ENCODE measurements at places on chromosomes 5 and 9.

GRCh38 chr9:93652604-93653592, 76.5 kb downstream of the PHF2 start:
- DNase-seq: no peak

GRCh38 chr5:123089914-123090660, 1.0 kb downstream of the PRDM6 start:
- peak; percentile 48 for DNase-seq

DNA sequence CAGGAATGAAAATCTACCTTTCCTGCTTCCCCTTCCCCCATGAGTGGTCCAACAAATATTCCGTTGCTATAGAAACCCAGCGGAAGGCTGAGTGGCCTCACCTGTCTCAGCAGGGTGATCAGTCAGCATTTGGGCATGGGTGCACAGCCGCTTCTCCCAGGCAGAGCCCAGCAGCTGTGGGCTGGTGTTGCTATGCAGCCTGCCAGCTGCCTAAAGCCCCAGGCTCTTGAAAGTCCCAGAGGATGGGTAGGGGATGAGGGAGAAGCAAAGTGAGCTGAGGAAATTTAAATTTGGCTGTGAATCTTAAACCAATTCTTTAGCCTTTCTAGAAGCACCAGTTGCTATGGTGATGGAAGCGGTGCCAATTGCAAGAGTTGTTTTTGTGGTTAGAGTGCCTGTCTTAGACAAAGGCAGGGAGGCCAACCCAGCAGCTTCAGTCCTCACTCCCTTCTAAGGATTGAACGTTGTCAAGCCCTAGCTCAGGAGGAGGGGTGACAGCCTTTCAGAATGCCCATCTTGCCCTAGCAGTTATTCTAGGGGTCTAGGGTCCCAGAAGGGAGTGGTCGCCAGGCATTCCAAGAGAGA, 151.5 kb upstream of the PITX1 start:
- peak; percentile 29 for DNase-seq

DNA sequence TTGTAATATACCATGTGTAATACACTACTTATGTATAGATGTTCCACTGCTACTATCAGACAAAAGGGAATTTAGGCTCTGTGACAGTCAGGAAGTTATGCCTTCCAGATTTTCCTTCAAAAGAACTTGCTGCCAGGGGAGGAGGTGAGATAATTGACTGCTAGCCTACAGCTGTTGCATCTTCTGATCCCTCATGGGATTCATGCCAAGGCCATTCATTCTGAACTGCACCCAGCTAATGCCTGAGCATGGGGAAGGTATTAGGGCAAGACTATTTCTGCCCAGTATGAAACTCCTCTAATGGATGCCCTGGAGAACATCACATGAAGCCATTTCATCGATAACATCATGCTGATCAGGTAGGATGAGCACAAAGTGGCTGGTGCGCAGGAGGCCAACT, 746.5 kb upstream of the ZNF608 start:
- DNase-seq: no peak

GRCh38 chr5:145780982-145781381, 54.2 kb downstream of the PRELID2 start:
- no peak for DNase-seq

GRCh38 chr5:122358372-122358979, 46.4 kb downstream of the SNCAIP start:
- DNase-seq: no peak

DNA sequence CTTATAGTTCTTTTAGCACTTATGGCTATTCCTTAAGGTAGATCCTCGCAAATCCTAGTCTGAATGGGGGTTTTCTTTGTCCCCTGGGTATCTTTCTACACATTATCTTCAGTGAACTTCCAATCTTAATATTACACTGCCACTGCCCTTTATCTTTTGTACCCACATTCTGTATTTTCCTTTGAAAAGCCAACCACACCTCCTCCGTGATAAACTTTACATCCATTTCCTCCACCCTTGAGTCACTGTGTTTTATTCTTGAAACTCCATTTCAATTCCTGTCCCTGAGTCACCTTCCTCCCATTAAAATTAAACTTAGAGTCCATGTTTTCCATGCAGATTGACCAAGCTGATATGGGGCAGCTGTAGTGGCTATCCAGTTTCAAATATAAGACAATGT, 43.2 kb upstream of the RICTOR start:
- DNase-seq: no peak

GRCh38 chr9:99478469-99479027, 256.5 kb downstream of the SEC61B start:
- DNase-seq: no peak

DNA sequence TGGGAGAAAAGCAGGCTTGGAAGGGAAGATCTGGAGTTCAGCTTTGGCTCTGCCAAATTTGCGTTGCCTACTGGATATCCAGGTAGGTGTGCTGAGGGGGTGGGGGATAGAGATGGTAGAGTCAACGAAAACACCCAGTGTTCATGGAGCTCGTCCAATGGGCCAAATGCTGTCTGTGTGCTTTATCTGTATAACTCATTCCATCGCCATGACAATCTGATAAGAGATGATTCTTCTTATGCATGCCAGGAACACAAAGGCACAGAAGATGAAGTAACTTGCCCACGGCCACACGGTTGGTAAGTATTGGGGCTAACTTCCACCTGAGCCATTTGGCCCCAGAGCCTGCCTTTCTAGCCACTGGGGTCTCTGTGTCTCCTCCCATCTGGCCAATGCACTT, 53.2 kb downstream of the BOD1 start:
- DNase-seq: no peak

DNA sequence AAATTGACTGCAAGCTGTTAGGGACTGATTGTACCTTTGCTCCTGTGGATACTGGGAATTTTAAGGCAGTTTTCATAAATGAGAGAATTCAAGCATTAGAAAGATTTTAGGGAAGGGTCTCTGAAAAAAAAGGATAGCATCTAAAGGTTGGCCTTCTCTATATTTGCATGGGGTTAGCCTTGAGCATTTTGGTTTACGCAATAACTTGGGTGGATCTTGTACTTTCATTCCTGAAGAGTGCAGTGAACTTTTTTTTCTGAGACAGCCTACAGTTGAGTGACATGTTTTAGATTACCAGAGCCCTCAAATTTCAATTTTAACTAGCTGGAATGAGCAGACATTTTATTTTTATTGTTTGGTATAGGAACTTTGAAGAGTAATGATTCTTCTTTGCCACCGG, 91.6 kb upstream of the NR3C1 start:
- DNase-seq: no peak

DNA sequence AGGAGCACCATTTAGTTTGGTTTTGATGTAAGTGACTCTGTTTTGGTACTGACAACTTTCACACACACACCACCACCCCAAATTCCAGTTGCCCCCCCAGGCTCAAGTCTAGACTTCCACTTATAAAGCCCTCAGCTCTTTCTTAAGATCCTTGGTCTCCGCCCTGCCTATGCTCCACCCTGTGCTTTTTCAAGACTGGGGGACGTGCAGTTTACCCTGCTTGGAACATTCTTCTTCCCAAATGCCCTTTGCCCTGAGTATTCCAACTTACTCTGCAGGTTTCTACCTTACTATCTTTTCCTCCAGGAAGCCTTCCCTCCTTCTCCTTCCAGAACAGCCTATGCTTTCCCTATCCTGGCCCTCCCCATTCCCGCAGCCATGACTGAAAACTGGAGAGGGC, 1.5 kb upstream of the TRIM14 start:
- peak; percentile 54 for DNase-seq

DNA sequence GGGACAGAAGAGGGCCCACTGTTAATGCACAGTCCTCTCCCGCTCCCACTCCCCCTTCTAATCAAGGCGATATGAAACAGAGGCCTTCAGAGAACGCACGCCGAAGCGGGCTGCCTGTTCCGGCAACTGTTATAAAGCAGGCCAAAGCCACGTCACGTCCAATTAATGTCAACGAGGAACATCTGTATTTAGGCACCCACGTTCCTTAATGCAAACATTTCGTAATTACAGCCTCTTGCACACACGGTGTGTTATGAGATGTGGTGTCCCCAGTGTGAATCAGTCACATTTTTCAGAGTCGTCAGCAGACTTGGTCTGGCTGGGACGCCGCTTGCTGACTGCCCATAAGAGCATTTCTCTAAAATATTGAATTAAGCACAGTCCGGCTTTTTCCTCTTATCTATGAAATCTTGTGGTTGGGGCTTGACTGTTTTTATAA, 339.0 kb downstream of the NSG2 start:
- DNase-seq: peak; percentile 54

DNA sequence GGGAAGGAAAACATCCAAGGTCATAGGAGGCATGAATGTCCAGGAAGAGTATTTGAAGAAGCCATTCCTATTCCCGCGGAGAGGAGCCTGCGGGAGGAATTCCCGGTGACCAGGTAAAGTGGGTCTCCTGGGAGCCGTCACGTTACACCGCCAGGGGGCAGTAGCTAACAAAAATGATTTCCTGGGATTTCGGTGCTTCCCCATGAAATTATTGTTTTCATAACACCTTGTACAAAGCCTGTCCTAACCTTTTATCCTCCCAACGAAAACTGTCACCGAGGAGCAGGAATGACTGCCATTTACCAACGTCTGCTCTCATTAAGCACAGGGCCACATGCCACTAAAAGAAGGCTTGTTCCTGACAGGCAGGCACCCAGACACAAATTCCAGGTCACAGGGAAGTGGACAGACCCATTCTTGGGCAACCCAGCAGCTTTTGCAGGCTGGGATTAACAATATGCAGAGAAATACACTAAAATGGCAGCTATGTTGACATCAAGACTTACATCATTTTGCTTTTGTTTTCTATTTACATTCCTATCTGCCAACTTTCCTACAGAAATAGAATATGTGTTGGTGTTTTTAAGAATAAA, 41.2 kb upstream of the CTSL start:
- peak; percentile 71 for DNase-seq

- peak; percentile 61 for DNase-seq
These were observed 51.0 kb upstream of the LIFR start for GRCh38 chr5:38607396-38607795.

DNA sequence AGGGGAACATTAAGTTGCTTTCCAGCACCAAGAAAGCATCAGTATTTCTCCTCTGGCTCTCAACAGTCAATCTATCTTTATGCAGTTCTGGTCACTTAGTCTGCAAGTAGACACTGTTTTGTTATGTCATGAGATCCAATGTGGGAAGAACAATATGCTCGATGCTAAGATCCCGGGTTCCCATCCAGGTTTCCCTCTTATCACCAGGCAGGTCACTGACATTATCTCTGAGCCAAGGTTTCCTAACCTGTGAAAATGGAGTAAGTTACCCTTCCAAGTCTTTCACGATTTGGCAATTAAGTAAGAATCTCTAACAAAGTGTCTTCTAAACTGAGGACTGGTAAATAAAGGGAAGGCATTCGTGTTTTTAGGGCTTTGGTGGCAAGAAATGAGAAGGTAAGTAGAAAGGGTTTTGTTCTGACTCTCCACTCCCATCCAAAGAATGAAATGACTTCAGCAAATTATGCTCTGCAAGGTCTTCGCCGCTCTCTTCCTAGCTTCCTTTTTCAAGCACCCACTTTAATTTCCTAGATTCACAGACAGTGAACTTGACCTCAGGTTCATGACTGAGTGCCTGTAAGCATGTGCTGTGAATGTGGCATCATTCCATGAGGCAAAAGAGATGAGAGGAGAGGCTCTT, 86.4 kb downstream of the DCP2 start:
- no peak for DNase-seq

DNA sequence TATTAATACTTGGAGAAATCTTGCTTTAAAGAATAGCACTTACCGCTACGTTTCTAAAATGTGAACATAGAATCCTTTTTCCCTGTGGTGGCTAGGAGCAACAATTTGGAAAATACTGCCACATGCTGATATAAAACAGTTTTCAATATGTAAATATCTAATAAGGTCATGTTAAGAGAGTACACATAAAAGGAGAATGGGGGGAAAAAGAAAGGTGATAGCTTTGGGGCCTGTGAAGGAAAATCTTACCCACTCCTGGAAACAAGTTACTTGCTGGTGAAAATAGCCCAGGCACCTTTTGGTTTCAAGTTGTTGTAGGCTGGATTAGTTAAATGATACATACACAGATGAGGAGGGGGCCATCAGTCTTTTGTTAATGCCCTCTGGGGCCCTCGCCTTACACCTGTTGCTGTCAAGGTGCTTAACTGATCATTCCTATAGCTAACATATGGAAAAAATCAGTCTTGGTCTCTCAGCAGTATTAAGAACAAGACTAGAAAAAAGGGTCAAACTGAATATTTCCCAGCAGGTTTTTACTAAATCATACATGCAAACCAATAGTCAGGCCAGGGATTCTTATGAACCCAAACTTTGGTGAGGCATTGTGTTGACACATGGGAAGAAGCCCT, 24.1 kb downstream of the FYB1 start:
- DNase-seq: no peak

GRCh38 chr9:36902861-36903524, 131.1 kb downstream of the PAX5 start:
- no peak for DNase-seq

GRCh38 chr5:31587546-31587945, 51.4 kb upstream of the PDZD2 start:
- DNase-seq: no peak

DNA sequence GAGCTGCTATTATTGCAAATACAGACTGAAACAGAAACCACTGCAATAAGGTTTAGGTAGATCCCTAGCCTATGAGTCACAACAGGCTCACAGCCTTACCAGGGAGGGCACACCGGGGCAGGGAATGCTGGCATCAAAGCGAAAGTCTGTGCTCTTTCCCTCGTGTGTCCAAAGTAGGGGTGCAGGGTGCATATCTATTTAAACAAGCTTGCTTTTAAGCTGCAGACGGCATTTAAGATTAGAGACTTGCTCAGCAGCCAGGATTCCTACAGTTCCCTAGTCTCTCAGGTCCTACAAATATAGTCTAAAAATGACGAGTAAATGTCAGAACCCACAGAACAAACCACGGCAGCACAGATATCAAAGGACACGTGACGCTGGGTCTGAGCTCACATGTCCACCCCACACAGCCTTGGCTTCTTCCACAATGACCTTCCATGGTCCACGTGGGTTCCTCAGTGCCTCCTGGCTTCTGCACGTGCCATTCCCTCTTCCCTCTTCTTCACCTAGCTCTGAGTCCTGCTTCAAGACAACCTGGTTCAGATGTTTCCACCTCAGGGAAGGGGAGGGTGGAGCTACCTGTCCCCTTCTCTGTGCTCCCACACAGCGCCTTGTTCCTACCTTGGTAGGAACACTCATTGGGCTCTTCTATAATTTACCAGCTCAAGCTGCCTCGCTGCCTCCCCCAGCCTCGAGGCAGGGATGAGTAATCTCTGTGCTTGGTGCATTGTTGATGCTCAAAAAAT, 193.2 kb downstream of the MAPKAP1 start:
- peak; percentile 55 for DNase-seq

GRCh38 chr5:139262059-139262741, 31.3 kb upstream of the MATR3 start:
- DNase-seq: no peak

GRCh38 chr5:57097526-57097925, 76.3 kb upstream of the GPBP1 start:
- DNase-seq: peak; percentile 51

DNA sequence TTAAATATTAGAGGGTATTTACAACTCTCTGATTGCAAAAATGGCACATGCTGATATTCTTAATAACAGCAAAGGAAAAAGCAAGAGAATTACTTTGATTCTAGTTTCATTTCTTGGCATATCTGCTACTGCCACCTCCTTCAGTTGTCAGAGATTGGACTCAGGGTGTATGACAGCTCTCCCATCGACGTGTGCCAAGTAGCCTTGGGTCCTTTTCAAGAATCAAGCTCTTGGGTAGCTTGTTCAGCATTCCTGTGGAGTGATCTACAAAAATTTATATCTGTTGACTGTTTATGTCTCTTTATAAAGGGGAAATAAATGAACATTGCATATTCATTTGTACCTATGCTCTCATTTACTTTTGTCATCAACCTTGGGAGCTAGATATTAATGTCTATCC, 315.6 kb downstream of the PRR16 start:
- no peak for DNase-seq
